Endodermal cell (in vitro differentiated cells): ENCODE measurements at places on chromosomes 1 and 21.

DNA sequence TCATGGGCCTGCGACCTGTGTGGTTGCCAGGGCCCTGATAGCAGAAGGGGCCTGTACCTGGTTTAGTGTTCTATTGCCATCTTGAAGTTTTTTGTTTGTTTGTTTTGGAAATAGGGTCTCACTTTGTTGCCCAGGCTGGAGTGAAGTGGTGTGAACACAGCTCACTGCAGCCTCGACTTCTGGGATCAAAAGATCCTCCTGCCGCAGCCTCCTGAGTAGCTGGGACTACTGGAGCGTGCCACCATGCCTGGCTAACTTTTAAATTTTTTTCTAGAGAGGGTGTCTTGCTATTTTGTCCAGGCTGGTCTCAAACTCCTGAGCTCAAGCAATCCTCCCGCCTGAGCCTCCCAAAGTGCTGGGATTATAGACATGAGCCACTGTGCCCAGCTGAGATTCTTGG is 72.9 kb downstream of the UBE2T start:
- peak; percentile 22 for DNase-seq
- H3K4me3 ChIP-seq = no peak overlapping the region
- H3K36me3 ChIP-seq = no peaks in the 10 kb centered on the region
- no peaks in the 10 kb centered on the region for H3K27me3 ChIP-seq
- H3K4me1 ChIP-seq = peaks cover 10% of the 10 kb centered on the region

- H3K4me3 ChIP-seq = peak overlapping the region; percentile 66
- no peaks in the 10 kb centered on the region for H3K36me3 ChIP-seq
- DNase-seq = peak; percentile 86
- no peak overlapping the region for H3K27ac ChIP-seq
Observed at GRCh38 chr1:18640228-18641004, 9.8 kb downstream of the PAX7 start.

DNA sequence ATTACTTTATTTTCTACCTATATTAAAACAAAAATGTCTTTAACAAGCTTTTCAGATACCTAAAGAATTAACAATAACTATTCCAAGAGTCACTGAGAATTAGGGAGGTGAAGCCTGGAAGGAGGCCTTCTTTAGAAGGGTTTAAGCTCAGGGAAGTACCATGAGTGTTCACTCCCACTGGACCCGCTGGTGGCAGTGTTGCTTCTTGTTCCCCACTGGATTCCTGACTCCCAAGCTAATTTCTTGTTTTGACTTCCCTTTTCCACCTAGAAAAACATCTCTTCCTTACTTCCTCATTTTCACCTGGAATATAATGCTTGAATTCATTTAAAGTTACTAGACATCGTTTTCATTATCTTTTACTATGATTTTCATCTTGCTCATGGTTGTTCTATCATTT is 264.2 kb downstream of the HMCN1 start:
- no peaks in the 10 kb centered on the region for H3K27me3 ChIP-seq
- no peak overlapping the region for H3K4me3 ChIP-seq
- no peaks in the 10 kb centered on the region for H3K4me1 ChIP-seq

DNA sequence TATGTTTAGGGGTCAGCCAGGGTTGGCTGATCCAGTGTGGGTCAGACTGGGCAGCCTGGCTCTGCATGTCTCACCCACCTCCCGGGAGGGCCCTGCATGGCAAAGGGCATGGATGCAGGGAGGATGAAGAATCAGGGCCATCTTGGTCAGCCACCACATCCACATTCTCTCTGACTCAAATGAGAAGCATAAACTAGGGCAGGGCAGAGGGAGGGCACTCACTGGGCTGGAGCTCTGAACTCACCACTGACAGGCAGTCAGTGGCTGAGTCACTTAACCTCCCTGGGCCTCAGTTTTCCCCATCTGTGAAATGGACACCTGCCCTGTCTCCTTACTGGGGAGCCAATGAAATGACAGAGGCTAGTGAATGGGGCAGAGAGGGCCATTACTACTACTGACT is 4.3 kb upstream of the CELA2A start:
- no peak overlapping the region for H3K4me3 ChIP-seq
- H3K4me1 ChIP-seq = no peaks in the 10 kb centered on the region
- no peak for DNase-seq
- H3K36me3 ChIP-seq = no peaks in the 10 kb centered on the region
- no peak overlapping the region for H3K27ac ChIP-seq

DNA sequence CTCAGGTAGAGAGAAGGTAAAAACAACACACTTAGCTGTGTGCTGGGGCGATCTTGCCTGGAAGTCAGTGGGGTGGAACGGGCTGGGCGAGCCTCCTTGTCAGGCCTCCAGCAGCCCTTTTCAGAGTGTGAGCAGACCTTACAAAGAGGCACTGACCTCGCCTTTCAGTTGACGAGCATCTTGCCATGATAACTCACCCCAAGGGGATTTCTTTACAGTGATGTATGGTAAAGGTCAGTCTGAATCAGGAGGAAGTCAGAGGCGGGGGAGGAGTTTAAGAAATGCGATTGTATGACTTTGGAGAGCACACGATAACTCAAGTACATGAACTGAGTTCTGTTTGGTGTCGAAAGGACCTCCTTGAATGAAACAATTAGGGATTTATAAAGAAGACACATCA is 326.5 kb upstream of the PROX1 start:
- H3K4me1 ChIP-seq = peaks cover 4% of the 10 kb centered on the region
- no peak for DNase-seq
- no peak overlapping the region for H3K27ac ChIP-seq
- no peak overlapping the region for H3K4me3 ChIP-seq
- no peaks in the 10 kb centered on the region for H3K36me3 ChIP-seq

- H3K27ac ChIP-seq = no peak overlapping the region
- no peaks in the 10 kb centered on the region for H3K36me3 ChIP-seq
- no peak overlapping the region for H3K4me3 ChIP-seq
- no peaks in the 10 kb centered on the region for H3K27me3 ChIP-seq
Observed at GRCh38 chr21:34280959-34281358, 82.8 kb upstream of the KCNE2 start.

DNA sequence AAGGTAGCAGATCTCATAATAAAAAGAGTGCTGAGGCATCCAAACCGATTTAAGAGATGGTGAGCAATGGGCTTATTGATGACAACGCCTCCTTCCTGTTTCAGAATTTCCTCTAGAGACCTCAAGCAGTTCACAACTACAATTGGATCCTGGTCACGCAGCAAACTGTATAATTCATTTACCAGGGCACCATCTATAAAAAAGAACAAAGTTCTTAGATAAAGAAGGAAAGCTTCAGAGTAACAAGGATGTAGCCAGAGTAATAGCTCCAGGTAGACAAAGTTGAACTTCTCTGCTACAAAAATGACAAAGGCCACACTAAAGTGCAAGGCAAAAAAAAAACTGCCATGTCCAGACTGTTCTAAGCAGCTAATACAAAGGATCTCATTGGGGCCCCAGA is 3.4 kb downstream of the AP4B1 start:
- no peak for DNase-seq
- H3K27ac ChIP-seq = no peak overlapping the region
- no peaks in the 10 kb centered on the region for H3K4me1 ChIP-seq

DNA sequence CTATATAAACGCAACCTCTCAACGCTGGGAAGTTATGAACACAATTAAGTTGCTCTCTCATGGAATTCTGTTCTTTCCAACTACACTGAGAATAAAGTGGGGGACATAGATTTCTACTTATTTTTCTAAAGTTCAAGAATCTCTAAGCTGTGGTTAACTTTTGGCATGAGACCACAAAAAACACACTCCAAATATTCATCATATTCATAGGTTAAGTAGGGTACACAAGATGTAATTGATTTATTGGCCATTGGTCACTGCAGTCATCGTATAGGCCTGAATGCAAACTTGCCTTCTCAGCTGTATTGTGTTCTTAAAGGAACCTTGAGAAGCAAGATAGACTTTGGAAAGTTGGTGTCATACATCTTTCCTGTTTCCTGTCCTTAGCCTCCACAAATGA is 40.3 kb downstream of the PRRX1 start:
- H3K27ac ChIP-seq = no peak overlapping the region
- H3K4me1 ChIP-seq = no peaks in the 10 kb centered on the region
- no peaks in the 10 kb centered on the region for H3K27me3 ChIP-seq
- no peak overlapping the region for H3K4me3 ChIP-seq
- DNase-seq = no peak
- no peaks in the 10 kb centered on the region for H3K36me3 ChIP-seq
